Transverse colon (tissue), 4 donors: ENCODE measurements at places on chromosomes 1 and 21. TPM values are rescaled to one million over a fixed set of nuclear protein-coding genes. Genes with fewer than 3 reads are reported as not detected.

The NFASC gene
- 14.7 TPM for total RNA-seq

GRCh38 chr1:232282498-232282897, 347.4 kb downstream of the SIPA1L2 start:
- no peak for DNase-seq

The SLC25A34 gene
- total RNA-seq, result 31.0 TPM

DNA sequence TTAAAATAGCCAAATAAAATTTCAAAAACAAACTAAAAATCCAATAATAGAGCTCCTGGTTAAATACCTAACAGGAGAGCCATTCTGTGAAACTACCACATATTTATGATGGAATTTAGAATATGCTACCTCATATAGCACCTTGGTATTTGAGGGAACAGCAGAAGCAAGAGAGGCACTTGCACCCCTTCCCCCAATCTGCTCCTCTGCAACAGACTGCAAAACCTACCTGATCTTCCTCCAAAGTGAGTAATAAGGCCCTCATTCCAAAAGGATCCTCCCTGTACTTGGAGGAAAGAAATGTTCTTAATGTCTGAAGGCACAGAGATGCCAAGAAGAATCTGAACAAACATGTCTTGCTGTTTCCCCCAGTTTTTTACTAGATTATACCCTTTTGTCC, 28.1 kb upstream of the RNPC3 start:
- no peak for DNase-seq

GRCh38 chr1:246784621-246785493, 60.6 kb downstream of the SCCPDH start:
- no peak for DNase-seq

The EDN2 gene
- total RNA-seq, result 3.8 TPM

DNA sequence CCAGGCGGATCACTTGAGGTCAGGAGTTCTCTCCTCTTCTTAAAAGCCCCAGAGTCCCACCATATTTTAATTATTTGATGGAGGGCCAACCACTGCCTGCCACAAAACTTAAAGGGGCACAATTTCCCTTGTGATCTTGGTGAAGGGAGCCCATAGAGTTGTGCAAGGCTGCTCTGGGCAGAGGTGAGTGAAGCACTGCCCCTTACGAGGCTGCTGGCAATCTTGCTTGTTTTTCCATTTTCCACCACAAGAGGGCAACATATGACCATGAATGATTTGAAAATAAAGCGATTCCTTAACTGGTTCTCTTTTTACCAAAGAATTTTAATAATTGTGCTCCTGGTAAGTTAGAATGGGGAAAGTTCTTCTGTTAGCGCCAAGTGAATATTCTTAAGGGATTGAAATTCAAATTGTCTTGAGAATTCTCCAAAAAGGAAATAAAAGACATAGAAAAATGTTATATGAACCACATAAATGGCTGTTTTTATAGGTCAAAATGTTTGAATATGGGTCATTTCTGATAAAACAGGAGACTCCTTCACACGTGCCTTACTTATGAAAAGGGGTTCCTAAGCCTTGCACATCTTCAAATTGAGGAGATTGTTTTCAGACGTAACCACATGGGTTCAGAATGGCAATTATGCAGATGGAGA, 22.7 kb downstream of the PGM1 start:
- peak; percentile 52 for DNase-seq

The HAO2 gene
- not detected for total RNA-seq

The ASTN1 gene
- 0.27 TPM for total RNA-seq

DNA sequence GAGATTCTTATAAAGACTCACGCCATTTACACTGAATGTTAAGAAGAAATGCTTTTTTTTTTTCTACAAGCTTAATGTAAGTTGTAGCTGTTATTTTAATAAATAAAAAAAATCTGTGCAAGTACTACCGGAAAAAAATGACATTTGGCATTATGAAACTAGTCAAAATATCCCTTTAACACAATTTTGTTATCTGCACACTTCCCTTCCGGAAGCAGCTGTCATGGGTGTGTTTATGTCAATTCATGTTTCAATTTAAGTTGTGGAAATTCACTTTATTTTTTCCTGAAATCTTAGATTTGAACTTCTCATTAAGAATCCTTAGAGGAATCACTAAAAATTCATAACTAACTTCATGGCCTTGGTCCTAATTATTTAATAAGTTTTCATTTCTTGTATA, 308.1 kb downstream of the KCTD3 start:
- no peak for DNase-seq

The FCER1G gene
- total RNA-seq, result 73.6 TPM

DNA sequence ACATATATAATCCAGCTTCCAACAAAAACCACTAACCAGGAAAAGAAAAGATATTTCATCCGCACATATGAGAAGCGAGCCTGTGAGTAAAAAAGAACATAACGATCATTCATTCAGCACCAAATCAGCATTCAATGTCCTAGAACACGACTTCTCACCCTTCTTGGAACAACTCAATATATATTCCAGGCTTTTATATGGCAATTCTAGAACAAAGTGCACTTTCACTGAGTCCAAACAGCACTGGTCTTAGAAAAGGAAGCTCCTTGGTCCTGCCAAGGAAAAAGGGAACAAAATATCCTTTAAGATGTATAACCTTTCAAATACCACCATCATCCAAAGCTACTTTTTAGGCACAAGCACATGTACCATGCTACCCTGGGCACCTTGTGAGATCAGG, 44.5 kb downstream of the RPL5 start:
- DNase-seq, result no peak

The E2F2 gene
- 10.6 TPM for total RNA-seq

DNA sequence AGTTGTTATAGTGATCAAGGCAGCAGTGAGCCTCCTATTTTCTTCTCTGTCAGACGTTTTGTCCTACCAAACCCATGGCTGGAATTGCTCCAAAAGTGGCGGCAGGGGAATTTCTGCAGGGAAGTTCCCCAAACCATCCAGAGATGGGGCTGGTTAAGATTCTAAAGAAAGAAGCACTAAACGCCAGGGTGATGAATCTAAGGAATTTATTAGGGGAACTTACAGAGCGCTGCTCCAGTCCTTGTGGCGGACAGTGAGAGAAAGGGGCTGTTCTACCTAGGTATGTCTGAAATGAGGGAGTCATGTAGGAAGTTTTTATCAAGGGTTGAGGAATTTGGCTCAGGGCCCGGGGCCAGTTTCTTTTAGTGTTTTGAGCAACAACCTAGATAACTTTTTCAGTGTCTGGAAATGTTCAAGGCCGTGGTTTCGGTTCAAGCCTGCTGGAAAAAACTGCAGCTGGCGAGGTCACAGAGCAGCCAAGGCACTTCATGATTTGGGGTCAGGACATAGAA, 222.4 kb upstream of the B3GALT2 start:
- DNase-seq, result peak; percentile 40

GRCh38 chr1:233442026-233442780, 114.7 kb downstream of the MAP3K21 start:
- DNase-seq, result no peak

DNA sequence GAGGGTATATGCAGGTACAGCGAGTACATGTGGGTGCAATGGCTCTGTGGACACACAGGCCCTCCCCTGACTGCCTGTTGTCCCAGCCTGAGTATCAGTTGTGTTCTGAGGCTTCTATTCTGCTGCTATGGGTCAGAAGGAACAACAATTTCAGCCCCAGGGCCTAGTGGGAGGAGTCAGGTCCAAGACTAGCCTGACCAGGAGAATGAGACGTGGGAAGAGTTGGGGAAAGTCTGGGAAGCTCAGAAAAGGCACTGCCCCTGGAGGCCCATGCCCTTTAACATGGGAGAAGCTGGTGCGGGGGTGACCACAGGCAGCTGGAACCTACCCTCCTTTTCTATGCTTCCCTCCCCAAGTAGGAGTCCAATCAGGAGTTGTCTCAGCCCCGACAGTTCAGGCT, 7.7 kb downstream of the IGSF8 start:
- no peak for DNase-seq

The HOOK1 gene
- 42.9 TPM for total RNA-seq

DNA sequence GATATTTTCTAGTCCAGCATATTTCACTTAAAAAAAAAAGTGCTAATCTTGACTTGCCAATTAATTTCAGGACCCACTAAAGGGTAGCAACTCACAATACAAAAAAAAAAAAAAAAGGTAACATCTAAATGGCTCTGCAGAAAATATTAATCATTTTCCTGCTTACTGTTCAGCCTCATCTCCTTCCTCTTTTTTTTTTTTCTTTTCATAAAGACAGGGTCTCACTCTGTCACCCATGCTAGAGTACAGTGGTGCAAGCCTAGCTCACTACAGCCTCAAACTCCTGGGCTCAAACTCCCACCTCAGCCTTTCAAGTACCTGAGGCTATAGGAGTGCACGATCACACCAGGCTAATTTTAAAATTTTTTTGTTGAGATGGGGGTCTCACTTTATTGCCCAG, 30.4 kb downstream of the TTC13 start:
- no peak for DNase-seq

GRCh38 chr1:148317288-148317985, 165.4 kb upstream of the NBPF11 start:
- DNase-seq, result no peak

DNA sequence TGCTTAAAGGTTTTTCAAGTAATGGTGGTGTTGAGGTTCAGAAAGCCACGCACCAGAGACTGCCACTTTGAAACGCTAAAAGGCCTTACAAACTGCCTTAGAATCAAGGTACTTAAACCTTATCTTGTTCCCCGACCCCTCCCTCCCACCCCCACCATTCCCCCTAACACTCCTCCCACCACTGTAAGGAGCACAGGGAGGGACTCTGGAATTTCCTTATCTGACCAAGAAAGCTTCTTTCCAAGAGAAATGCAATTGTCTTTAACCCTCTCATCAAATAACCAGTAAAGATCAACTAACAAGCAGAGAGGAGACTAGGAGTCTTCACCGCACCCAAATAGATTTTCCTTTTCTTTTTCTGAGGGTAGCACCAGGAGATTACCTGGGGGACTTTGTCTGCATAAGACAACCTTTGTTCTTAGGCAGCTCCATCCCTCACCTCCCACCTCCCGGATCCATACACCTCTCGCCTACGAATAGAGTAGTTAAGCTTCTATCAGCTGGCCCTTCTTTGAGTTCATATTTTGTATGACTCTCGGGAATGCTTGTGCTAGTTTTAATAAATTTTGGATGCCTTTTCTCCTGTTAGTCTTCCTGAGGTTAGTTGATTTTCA, 137.7 kb upstream of the ADGRL2 start:
- DNase-seq, result no peak

GRCh38 chr1:232499188-232499587, 130.7 kb downstream of the SIPA1L2 start:
- no peak for DNase-seq

- DNase-seq, result no peak
Measured at GRCh38 chr1:178928976-178929375, 58.1 kb upstream of the ANGPTL1 start.

DNA sequence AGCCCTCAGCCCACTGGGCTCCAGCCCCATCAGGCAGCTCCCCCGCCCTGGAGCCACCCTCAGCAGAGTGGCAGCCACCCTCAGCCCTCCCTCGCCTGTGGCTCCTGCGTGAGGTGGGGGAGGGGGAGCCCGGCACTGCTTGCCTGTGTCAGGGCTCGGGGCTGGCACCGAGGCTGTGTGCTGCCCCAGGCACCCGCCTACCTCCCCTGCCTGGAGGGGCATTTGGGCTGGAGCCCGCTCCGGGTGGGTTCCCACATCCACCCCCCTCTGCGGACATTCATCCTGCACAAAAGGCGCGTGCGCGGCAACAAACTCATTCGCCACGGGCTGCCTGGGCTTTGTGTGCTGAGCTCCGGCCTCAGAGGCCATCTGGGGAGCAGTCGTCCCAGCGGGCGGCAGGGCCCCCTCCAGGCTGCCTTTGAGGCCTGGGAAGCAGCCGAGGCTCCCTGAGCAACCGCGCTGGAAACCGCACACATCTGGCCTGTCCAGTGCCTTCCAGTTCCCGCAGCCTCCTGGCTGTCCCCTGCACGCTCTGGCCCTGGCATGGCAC, 12.6 kb upstream of the TNFRSF14 start:
- DNase-seq, result peak; percentile 43

The LEMD1 gene
- total RNA-seq, result not detected

DNA sequence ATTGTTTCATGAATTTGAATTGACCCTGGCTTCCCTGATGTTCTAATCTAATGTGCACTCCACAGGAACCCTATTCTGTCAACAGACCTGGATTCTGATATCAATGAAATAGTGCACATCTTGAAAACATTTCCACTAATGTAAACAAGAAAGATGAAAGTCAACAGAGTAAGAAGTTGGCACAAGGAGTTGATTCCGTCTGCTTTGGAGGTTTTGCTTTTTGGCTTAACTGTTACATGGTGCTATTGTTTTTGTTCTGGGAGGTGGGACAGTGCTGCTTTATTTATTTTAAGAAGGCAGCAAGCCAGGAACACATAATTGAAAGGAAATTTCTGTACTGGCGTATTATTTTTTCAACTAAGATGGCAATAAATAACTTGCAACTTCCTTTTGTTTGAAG, 73.3 kb downstream of the LEPR start:
- DNase-seq, result no peak

- no peak for DNase-seq
Measured at GRCh38 chr1:232554409-232554808, 75.5 kb downstream of the SIPA1L2 start.

- no peak for DNase-seq
Measured at GRCh38 chr1:218679391-218679790, 334.3 kb downstream of the TGFB2 start.

- DNase-seq, result no peak
Measured at GRCh38 chr1:153540394-153541361, at the start of gene S100A5. Gene S100A5 (minus strand): TSS chr1:153540934. CDS start chr1:153540191, 743 bp downstream.

The CYYR1 gene
- 0.75 TPM for total RNA-seq

DNA sequence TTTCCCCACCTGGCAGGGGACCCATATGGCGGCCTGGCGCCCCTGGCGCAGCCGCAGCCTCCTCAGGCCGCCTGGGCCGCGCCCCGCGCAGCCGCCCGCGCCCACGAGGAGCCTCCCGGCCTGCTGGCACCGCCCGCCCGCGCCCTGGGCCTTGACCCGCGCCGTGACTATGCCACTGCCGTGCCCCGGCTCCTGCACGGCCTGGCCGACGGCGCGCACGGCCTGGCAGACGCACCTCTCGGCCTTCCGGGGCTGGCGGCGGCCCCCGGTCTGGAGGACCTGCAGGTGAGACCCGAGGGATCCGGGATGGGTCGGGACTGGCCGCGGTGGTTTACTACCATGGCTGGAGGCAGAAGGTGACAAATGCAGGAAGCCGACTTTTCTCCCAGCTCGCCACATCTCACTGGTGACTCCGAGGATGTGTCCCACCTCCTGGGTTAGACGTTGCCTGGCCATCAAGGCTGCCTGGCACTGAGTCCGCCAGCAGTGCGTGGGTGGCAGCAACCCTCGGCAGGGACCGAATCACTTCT, 1.1 kb downstream of the TFAP2E start:
- DNase-seq, result no peak

The DPH5 gene
- 20.5 TPM for total RNA-seq

GRCh38 chr1:200938955-200939354, 44.3 kb downstream of the INAVA start:
- DNase-seq, result no peak

The IGSF3 gene
- 75.8 TPM for total RNA-seq

The MAB21L3 gene
- 9.4 TPM for total RNA-seq

The BCAN gene
- total RNA-seq, result not detected

The SPRR3 gene
- not detected for total RNA-seq

DNA sequence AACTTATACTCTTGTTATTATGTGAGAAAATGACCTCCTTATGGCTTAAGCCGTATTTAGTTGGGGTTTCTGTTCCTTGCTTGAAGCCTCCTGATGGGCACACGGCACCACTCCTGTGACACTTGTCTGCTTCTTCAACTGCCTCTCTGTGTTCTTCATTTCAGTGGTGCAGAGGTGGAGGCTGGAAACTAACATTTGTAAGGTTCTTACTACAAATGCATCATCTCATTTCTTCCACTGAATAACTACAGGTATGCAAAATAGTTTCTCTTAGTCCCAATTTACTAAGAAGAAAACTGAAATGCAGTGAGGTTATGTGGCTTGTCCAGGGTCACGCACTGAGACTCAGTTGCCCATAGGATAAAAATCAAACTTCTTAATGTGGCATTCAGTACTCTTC, 23.6 kb upstream of the ZNF362 start:
- DNase-seq, result no peak

The B3GALT5 gene
- 81.9 TPM for total RNA-seq
